Kidney (tissue), 22 donors: ENCODE measurements at places on chromosomes 1 and 21.

DNA sequence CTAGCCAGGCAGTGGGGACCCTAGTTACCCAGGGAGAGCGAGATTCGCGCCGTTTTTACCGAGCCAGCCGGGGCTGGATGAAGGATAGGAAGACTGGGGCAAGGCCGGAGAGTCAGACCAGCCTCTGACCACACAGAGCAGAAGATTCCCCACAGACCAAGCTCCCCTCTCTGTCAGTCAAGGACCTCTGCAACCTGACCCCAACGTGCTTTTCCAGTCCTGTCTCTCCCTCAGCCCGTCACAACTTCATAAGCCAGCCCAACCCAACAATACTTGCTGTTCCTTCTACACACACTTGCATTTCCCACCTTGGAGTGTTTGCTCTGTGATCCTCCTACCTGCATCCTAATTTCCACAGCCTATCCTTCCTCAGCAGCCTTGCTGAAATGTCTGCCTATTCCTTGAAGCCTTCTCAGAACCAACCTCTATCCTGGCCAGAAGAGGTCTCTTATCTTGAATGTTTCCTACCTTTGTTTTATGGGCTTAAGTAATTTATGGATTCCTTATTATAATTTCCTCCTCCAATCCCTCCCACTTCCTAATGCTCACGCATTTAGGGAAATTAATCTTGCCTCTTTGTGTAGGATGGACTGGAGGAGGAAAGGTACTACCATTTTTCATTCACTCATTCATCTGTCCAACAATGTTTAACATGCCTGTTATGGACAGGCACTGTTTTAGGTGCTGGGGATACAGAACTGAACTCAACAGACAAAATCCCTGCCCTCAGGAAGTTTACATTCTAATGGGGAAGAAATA is at the start of gene GSTM3:
Gene GSTM3 (minus strand): TSS at position 424 of the 759 bp plus-strand sequence. CDS start 751 bp downstream, outside the sequence.
- no peak for DNase-seq

DNA sequence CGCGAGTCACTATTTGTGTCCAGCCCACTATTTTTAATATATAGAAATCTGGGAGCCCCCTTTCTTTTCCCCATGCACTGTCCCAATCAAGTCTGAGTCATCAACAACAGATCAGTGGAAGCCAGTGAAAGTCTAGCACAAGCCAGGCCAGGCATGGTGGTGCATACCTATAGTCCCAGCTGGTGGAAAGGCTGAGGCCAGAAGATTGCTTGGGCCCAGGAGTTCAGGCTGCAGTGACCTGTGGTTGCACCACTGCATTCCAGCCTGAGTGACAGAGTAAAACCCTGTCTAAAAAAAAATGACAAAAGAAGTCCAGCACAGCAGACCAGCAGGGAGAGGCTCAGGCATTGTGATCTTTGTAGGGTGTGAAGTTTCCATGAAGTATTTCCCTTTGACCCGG is 9.0 kb upstream of the RPL5 start:
- no peak for DNase-seq

DNA sequence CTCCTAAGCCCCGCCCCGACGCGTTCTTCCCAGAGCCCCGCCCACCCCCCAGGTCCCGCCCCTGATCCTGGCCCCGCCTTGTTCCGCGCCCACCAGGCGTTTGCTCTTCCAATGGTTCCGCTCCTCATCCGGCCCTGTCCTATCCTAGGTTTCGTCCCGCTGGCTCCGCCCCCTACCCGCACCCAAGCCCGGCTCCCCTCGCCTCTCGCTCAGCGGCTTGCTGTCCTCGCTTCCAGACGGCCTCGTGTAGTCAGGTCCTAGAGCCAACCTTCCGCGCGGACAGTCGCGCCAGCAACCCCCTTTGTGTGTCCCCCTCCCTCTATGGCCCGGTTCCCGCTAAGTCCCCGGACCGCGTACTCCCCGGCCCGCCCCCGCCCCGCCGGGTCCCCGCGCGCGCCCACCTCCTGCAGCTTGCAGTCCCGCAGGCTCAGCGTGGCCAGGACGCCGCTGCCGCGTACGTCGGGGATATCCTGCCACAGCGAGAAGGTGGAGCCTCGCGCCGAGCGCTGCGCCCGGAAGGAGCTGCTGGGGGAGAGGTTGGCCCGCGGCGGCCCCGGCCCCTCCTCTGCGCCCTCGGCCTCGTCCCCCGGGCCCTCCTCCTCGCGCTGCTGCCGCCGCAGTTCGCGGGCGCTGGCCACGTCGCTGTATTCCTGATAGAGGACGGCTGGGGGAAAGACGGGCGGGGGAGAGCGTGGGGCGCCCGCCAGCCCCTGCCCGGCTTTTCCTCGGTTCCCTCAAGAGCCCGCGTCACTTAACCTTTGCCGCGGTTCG is 5.7 kb downstream of the ARHGEF19 start:
- peak; percentile 99 for DNase-seq

DNA sequence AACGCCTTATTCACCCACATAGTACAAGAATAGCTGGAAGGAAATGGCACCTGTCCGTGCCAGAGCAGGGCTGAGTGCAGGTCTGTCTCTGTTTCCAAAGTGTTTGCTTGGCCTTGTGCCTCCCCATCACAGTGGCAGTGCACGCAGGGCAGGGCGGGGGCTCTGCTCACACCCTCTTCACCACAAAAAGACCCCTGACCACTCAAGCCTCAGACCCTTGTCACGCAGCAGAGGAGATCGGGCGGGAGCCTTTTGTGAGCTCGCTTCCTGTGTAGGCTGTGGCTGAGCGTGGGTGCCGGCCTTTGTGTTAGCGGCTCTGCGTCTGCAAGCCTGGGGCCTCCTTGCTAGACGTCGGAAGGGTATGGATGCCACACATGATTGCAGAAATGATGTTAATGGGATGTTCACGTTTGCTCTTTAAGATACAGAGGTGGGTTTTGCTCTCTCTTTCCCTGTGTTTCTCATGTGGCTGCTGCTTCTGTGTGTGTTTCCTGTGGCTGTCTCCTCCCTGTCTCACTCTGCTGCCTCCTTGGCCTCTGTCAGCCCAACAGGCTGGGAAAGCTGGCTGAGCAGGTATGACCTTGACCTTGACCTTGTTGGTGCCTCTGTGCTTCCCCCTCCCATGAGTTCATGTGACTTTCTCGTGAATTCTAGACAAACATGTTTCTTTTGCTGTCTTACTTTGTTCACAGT is 45.4 kb downstream of the S100B start:
- no peak for DNase-seq

DNA sequence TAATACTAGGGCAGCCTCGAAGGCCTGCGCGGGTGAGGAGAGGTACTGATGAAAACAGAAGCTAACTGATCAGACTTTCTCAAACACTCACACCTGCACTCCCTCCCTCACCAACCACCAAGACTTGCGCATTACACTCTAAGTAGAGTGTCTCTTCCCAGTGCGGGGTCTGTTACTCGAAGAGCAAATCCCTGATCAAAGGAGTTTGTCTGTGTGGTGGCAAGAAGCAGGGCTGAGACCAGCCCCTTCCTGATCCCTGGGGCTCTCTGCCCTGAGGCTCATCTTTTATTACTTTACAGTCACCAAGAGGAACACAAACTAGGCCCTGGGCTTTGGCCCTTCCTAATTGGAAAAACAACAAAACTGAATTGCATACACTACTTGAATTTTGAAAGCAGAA is 19.5 kb upstream of the TSNAX start:
- no peak for DNase-seq

DNA sequence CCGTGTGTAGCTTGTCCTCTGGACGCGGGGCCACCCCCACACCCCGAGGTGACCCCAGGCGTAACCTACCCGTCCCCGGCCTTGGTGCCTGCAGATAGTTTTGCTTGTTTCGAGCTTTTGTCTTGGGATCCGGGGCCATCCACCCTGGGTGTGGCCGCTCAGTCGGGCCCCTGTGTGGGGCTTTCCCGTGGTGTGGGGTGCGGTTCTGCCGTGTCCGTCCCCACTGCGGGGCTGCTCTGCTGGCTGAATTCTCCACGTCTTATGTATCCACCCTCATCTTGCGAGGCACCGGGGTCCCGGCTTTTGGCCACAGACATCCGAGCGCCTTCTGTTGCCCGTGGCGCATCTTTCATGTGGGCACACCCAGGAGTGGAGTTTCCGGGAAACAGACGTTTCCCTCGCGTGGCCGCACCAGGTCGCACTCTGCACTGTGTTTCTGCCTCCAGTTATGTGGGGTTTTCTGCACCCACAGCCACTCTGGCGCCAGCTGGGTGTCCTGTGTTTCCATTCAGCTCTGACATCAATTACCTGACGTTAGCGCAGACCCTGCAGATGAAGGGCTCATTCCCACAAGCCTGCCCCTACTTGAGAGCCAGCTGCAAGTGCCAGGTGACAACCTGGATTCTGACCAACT is 64.9 kb downstream of the PRKCZ start:
- no peak for DNase-seq

DNA sequence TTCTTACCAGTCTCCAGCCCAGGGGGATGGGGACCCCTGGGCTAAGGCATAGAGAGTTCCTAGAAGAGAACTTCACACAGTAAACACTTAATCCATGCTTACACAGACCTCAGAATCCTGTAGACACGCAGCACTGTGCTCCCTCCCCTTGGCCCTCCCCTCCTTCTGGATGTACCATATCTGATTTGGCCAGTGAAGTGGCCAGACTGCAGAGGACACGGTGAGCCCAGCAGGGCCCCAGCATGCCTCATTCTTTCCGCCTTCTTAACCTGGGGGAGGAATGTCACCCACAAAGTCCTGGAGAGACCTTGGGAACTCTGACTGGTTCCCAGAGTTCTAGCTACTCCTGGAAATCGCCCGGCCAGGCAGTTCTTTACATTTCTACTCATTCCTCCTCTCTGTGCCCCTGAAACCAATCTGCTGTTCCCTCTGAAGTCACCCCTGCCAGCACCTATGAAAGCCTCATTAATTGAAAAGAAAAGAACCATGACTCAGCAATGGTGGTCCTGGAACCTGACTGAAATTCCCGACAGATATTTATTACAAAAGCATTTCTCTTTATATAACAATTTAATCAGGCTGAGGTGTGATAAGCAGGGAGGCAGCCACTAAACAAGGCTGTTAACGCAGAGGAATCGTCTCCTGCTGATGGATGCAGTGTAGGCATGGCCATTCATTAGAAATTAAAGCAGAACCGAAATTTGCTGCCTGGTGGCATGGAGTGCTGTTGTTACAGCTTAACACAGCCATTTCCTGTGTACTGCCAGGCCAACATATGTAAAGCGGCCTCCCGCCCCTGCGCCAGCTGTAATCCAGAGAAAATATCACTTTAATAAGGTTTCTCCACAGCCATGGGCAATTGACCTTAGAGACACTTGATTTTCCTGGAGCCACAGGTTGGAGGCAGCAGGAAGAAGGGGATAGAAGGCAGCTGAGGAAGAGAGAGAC is 74.6 kb upstream of the KCND3 start:
- DNase-seq, result no peak

GRCh38 chr1:27885621-27886352 is 13.4 kb downstream of the THEMIS2 start:
- no peak for DNase-seq

DNA sequence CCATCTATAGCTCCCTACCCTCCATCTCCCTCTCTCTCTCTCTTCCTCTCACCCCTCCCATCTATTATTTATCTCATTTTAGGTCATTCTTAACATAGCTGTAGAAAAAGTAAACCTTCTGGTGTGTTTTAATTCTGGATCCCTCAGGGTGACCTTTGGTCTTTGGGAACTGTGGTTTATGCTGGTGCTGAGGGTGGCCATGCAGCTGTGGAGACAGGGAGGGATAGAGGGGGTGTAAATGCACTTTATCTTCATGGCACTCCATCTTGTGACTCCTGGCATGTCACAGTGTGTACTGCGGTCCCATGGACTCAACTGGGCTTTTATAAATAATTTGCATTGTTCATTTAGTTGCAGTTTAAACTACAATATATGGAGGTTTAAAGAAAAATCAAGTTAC is 50.2 kb upstream of the RUNX1 start:
- no peak for DNase-seq

GRCh38 chr21:45494851-45495680 is 47.2 kb downstream of the SLC19A1 start:
- no peak for DNase-seq

DNA sequence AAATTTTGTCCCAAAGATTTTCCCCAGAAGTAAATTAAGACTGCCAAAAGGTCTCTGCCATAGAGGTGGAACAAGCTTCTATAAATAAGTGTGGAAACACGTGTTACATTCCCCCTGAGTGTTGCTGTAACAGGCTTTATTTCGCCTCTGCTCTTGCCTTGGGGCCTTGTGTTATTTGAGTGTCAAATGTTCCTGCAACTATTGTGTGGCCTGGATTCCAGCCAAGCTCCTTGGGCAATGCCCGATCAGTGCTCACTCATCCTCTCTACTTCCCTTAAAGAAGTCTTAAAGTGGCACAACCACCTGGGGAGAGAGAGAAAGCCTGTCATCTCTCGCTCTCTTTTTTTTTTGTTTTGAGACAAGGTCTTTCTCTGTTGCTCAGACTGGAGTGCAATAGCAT is 156.7 kb downstream of the NR5A2 start:
- peak; percentile 52 for DNase-seq

DNA sequence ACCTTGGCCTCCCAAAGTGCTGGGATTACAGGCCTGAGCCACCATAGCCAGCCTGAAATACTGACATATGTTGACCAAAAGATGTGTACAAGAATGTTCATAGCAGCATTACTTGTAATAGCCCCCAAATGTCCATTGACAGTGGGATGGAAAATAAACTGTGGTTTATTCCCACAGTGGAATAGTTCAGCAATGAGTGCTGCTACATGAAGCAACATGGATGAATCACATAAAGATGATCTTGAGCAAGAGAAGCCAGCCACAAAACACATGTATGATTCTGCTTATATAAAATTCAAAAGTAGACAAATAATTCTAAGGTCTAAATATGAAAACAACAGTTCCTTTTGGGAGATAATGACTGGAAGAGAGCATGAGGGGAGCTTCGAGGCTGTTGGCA is 9.1 kb upstream of the CREG1 start:
- DNase-seq, result no peak

- DNase-seq, result no peak
Observed at GRCh38 chr1:224785040-224785328, 144.5 kb upstream of the DNAH14 start.

DNA sequence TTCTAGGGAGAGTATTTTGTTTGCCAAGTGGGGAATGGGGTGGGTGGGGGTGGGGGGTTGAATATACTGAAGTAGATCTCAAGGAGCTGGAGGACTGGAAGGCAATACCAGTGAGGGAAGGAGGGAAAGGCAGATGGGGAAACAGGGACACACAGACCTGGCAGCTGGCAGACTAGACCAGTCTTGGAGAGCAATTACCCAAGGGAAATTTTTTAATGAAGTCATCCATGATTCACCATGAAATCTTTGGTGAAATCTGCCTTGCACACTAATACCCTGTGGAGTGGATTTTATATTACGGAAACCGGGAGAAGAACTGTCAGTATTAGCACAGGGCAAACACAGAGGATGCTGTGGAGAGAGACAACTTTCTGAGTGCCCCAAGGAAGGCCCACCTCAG is 29.7 kb upstream of the MARK1 start:
- no peak for DNase-seq

GRCh38 chr1:201142849-201143725 is 11.2 kb downstream of the TMEM9 start:
- DNase-seq, result peak; percentile 44
